Fibroblast of the conjunctiva (primary cell): ENCODE measurements at places on chromosomes 12 and 14.

- peak; percentile 57 for DNase-seq
Observed at GRCh38 chr14:96852823-96853422, 55.7 kb downstream of the VRK1 start.

- peak; percentile 51 for DNase-seq
Observed at GRCh38 chr12:57233357-57234232, 4.1 kb downstream of the SHMT2 start.

DNA sequence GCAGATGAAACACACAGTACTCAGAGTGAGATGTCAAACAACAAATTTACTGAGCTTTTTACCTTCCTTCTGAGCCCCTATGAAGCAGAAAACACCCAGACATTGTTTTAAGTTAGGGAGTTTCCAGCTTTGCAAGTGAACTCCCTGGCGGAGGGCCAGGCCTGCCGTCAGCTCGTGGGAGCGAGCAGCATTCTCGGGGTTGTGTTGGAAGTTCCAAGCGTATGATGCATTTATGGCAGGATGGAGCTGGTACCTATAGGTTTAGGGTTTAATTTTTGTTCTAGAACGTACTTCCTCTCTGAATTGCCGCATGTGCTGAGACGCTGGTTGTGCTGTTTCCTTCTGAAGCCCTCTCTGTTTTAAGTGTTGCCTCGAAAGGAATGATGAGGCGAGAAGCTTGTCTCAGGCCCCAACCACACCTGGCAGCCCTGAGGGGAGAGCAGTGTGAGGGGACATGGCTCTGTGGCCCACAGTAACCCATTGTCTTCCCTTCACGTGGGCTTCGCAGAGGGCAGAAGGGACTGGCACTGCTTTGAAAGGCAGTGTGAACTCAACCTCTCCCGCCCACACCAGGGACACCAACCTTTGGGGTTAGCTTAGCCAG lies 76.6 kb downstream of the SSPN start:
- DNase-seq, result peak; percentile 69

GRCh38 chr14:69711881-69712560 lies 54.9 kb upstream of the SRSF5 start:
- DNase-seq, result no peak

- DNase-seq, result no peak
Observed at GRCh38 chr12:6951551-6952120, 480 bp downstream of the PTPN6 start.

- DNase-seq, result no peak
Observed at GRCh38 chr14:44873536-44873935, 88.2 kb downstream of the KLHL28 start.

- DNase-seq, result no peak
Observed at GRCh38 chr12:69837657-69838415, 12.8 kb downstream of the MYRFL start.

- DNase-seq, result no peak
Observed at GRCh38 chr12:99605-100004, 33.0 kb downstream of the IQSEC3 start.

DNA sequence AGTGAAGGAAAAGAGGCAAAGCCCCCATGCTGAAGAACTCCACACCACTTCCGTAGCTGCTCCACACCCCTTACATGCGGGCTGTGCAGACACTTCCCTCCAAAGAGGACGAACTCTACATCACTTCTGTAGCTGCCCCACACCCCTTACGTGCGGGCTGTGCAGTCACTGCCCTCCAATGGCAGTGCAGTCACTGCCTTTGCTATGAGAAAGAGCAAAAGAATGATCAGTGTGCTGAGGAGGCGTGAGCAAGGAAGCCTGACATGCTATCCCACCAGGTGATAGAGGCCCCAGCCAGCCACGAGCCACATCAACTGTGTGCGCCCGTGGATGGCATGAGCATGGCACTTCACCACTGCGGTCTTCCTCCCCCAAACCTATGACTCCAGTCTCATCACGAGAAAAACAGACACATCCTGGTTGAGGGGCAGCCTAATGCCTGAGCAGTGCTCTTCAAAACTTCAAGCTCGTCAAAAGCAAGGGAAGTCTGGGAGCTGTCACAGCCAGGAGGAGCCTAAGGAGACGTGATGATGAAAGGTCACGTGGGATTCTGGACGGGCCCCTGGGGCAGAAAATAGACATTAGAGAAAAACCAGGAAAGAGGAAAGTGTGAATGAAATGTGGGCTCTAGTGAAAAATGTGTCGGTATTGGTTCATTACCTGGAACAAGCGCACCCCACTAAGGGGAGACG lies 60.8 kb upstream of the C14orf180 start:
- no peak for DNase-seq

DNA sequence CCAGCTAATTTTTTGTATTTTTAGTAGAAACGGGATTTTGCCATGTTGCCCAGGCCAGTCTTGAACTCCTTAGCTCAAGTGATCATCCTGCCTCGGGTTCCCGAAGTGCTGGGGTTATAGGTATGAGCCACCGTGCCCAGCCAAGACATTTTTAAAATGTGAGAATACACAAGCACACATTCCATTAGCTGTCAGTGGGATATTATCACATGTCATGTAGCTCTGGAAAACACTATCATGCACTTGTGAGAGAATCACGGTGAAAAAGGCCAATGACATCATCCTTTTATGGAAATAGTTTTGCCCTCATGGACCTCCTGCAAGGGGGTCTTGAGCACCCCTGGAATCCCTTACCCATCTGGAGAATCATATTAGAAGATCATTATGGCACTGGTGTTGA lies 28.3 kb downstream of the ERC1 start:
- no peak for DNase-seq

DNA sequence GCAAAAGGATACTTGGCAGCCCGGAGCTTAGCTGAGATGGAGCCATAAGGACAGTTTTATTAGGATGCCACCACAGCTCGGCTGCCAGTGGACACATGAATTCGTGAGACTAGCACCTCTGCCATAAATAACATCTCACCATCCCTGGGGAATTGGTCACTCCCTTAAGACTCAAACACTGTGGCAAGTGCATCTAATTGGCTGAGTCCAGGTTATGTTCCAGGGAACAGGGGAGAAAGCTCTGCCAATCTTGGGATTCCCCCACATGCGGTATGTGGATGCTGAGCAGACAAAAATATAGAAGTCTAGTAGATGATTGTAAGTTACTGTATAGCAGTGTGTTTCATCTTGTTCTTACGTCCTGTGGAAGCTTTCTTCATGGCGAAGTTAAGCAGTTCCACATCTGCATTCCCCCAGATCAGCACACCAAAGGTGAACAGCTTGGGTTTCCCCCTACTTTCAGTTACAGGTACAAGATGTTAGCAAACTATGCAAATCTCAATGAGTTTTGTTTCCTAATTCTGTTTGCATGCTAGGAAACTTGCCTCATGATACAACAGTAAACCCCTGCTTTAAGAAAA lies 131.1 kb downstream of the ETV6 start:
- no peak for DNase-seq
